ENCODE measurements at places on chromosomes 4 and X.

DNA sequence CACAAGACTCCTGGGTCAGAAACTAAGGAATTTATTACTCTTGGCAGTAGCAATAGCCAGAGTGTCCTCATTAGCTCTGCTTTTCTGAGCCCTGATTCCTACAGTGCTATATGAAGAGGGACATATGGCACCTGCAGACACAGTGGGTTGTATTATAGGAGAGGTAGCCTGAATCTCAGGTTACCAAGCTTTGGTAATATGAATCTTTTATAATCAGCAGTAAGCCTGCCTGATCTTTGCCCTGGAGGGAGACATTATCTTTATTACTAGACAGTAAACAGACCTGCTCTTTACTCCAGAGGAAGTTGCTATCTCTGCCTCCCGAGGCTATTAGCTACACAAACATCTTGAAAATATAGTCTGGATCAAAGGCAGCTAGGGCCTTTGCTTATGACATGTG lies 62.5 kb upstream of the HOPX start:
- DNase-seq, result no peak

DNA sequence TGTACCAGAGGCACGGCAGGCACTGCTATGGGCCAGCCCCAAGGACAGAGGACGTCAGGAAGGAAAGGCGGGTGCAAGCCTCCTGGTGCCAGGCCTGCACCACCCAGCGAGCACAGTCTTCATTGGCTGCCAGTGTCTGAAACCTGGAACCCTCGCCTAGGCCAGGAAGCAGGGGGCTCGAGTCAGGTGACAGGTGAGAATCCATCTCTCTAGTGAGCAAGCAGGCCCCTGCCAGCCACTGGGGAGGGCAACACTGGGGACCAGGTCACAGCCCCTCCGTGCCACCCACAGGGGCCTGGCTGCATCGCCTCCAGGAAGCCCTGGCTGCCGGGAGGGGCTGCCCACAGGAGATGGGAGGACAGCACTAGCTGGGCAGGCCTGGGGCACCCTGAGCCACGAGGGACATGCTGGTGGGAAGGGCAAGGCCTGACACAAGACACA lies 6.9 kb upstream of the HAUS3 start:
- DNase-seq, result no peak

DNA sequence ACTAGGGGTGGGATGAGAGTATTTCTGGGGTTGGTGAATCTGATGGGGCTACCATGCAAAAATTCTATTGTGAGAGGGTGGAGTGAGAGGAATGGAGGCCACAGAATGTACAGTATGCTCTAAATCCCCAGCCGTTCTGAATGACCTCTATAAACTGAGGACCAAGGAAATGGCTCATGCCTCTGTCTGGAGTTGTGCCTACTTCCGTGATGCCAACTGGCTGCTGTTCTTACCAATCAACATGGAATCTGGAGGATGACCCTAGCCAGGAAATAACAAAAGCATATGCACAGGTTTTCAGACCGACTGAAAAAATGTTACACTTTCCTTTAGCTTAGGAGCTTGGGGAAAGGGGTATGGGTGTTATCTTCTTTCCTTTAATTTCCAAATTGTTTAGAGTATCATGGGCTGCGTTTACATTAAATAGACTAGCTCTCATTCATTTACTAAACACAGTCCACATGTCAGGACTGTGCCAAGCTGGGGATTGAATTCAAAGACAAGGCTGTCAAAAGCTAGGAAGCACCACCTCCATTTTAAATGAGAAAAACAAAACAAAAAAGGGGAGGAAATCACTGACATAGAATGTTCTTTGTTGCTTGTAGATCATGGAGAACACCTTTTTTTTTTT lies 20.2 kb upstream of the CCKAR start:
- no peak for DNase-seq

DNA sequence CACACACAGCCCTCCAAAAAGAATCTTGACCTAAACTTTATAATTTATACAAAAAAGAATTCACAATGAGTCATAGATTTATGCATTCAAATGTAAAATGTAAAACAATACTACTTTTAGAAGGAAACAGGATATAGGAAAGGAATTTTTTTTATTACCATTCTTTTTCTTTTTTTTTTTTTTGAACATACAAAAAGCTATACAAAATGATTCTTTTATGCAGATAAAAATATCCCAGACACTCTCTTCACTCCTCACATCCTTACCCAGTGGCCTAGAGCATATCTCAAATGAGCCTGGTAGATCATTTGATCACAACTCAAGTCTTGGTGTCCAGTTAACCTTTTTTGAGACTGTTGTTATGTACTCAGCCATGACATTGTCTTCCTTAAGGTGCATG lies 307.3 kb upstream of the KLF3 start:
- DNase-seq, result no peak

GRCh38 chr4:176270669-176271068 lies 1.6 kb upstream of the ASB5 start:
- no peak for DNase-seq

GRCh38 chr4:21009956-21010355 lies 309.7 kb downstream of the PACRGL start:
- DNase-seq, result no peak

DNA sequence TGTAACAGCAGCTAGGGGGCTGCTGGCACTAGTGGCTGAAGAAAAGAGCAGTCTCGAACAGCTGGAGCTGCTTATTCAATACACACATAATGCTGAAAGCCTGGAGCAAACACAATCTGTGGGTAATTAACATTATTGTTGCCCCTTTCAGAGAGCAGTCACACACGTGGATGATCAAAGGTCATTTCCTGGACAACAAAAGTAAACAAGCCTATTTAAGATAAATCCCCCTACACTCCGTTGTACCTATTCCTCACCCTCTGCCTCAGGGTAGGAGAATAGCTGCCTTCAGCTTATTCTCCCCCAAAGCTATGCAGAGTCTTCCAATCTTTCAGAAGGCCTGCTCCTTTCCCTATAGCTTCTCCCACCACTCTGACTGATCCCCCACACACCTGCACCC lies 803.9 kb downstream of the C4orf33 start:
- no peak for DNase-seq

- no peak for DNase-seq
Observed at GRCh38 chr4:23163647-23164436, 471.1 kb downstream of the GBA3 start.

GRCh38 chr4:159291176-159291575 lies 188.3 kb downstream of the RAPGEF2 start:
- DNase-seq, result no peak

DNA sequence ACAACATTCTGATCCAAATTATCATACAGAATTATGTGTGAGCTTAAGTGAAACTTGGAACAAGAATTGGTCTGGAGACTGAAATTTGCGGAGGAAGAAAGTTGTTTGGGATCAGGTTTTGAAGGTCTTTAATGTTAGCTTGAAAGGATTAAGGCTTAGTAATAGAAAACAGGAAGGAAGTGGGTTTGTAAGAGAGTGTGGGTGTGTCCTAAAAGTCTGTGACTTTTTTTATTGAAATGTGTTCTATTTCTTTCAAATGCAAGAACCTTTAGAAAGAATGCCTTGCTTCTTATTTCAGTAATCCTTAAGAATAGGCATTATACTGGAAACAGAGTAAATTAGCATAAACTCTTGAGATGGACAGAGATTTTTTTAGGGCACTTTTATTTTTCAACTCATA lies 198.0 kb downstream of the GALNTL6 start:
- DNase-seq, result no peak
